Myocyte (in vitro differentiated cells): ENCODE measurements at places on chromosomes 4 and X. TPM values are rescaled to one million over a fixed set of nuclear protein-coding genes. Genes with fewer than 3 reads are reported as not detected.

GRCh38 chr4:187865914-187866313, 129.7 kb upstream of the ZFP42 start:
- DNase-seq = no peak

PRR32 gene
- 0.26 TPM in 1 of 2 replicates, not detected in the other for total RNA-seq

MAGEB18 gene
- not detected in 2 replicates for total RNA-seq

- no peak for DNase-seq
Observed at GRCh38 chrX:108025954-108026600, 18.8 kb upstream of the VSIG1 start.

- no peak for DNase-seq
Observed at GRCh38 chr4:150708004-150708403, 126.1 kb downstream of the MAB21L2 start.
